ENCODE measurements at places on chromosomes 1 and 21.

GRCh38 chr1:33337441-33337840 is 16.5 kb upstream of the A3GALT2 start:
- DNase-seq = no peak

DNA sequence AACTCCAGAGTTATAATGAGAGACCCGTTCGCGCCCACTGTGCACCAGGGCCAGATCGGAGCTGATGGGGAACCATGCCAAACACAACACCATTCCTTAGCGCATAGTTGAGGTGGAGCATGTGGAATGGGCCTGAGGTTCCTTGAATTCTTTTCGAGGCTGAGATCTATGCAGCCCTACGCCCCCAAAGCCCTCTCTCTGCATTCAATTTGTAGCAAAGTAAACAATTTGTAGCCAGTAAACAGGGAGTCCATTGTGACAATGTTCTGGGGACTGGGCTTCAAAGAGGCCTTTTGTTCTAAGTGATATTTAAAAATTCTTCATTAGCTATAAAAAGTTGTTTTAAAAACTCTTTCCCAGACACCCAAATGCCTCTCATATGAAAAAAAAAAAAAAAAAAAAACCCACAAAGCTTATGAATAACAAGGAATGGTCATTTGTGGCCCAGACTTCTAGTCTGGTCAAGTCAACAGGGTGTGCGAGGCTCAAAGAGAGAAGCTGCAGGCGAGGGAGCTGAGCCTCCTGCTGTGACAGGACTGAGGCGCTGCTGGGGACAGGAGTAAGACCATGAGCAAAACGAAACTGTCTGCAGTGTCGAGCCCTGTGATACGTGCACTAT is 30.6 kb upstream of the KCNE2 start:
- no peak for DNase-seq

DNA sequence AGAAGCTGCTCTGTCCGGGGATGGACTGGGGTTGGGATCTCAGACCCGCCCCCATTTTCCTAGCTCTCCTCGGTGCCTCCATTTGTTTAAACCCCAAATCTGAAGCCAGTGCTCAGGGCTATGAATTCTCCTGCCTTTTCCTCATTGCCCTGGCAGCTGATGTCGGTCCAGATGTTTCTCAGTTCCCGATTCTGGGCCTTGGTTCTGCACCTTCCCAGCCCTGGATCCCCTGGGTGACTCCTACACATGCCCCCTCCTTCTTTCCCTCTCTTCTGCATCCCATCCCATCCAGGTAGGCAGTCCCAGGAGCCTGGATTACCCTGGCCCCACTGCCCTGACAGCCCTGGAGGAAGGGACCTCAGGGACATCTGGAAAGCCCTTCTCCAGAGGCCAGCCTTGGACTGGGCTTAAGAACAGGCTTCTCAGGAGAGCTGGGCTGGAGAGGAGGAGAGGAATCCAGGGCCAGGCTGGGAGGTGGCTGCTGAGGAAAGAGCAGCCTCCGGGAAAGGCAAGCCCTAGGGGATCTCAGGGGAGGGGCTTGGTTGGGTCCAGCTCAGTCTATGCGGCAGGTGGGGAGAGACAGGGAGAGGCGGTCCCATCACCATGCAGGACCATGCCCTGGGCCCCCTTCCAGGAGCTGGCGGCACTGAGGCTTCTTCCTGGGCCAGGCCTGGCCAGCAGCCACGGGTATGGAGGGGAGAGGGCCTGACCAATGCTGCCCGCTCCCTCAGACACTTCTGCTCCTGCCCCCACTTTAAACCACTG is 6.8 kb upstream of the EPS8L3 start:
- peak; percentile 51 for DNase-seq

GRCh38 chr1:93672069-93672468 is 9.6 kb downstream of the BCAR3 start:
- DNase-seq = peak; percentile 86

DNA sequence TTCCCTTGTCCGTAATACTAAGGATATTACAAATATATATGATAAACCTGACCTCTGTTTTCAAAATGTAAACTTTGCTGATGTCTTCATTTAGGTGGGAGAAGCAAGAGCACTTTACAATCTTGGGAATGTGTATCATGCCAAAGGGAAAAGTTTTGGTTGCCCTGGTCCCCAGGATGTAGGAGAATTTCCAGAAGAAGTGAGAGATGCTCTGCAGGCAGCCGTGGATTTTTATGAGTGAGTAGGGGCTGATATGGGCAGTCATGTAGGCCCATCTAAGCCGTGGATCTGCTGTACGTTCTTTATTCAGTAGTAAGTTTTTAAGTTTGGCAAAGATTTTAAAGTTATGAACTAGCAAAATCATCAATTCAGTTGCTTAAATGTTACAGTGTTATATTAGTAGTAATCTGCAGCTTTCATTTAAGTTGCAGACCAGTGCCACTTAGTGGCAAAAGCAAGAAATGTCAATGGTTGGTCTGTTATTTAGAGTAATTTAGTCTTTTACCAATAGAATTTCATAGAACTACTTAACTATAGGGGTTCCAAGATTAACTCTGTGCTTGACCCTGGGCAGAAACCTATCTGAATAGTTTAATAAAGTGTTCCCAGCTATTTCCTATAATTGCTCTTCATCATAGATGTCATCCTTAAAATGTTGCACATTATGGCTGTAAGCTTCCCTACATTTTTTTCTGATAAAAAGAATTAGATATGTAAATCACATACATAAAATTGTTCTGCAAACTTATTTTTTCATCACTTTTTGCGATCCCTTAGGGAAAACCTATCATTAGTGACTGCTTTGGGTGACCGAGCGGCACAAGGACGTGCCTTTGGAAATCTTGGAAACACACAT is 21.3 kb downstream of the GPSM2 start:
- no peak for DNase-seq

DNA sequence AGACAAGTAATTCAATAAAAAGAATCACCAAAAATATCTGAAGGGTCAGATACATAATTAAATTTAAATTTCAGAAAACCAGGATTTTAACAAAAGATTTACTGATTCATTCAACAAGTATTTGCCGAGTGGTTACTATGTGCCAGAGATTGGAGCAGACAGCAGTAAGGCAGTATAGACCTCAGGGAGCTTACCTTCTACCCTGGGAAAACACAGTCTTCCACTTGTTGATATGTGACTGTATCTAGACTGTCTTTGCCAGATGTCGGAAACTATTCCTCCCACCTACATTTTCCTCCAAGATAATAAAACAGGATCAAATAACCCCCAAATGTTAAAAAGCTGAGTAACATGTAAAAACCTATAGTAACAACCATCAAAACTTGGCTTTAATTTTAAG is 6.2 kb downstream of the HNRNPR start:
- DNase-seq = no peak

DNA sequence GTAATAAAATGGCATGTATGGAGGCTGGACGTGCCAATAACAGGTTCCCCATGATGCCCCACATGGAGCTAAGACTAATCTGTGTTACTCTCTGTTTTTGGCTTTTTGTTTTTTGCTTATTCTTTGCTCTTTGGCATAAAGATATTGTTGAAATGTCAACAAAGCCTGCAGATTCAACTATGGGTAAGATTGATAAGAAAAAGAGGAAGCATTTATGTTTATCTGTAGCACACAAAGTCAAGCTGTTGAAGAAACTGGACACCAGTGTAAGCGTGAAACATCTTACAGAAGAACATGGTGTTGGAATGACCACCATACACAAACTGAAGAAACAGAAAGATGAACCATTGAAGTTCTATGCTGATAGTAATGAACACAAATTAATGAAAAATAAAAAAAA is 402.7 kb downstream of the LTN1 start:
- DNase-seq = no peak

DNA sequence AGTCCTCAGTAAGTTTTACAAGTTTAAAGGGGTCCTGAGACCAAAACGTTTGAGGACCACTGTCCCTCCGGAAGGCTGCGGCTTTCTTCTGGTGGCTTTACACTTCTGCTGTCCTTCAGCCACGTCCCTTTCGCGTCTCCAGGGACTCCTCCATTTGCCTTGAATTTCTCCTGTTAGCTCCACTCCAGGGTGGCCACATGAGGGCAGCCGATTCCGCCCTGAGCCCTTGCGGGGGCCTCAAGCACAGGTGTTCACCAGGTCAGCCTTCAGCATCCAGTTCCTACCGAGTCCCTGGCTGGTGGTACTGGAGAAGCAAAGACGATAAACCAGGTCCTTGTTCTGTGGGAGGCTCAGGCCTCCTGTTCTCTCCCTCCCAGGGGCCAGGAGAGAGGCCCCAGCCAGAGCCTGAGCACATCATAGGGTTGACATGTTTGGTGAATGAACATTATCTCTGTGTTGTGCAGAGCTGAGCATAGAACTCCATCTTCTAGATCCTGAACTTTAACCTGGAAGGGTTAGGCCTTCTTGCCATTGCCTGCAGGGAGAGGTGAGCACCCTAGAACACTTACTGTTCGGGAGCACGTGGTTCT is 27.4 kb upstream of the COQ8A start:
- DNase-seq = no peak

DNA sequence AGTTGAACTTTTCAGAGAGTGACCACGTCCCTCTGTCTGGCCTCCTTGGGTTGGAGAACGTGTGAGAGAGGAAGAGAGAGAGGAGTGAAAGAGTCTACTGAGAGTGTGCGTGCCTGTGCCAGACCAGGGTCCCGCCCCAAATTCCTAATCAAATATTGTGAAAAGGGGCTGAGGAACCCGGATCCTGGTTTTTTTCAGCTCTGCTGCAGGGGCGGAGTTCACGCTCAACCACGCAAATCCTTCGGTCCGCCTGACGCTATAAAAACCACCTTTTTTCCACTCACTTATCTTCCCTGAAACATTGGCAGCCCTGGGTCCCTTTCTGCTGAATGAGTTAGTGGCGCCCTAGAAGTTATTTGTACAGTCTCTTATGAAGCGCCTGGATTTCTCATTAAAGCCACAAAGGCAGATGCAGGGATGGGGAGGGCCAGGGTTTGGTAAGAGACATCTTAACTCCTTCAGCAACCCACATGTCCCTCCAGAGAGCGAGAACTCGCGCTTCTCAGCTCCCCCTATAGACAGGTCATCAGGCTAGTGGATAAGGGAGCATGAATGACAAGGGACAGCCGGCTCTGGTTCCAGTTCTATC is at the start of gene FMOD:
FMOD (minus strand) TSS at position 86 of the 589 bp plus-strand sequence. CDS start 2,852 bp downstream, outside the sequence.
- DNase-seq = peak; percentile 85

GRCh38 chr1:111747282-111747734 is 8.1 kb upstream of the INKA2 start:
- DNase-seq = no peak

- DNase-seq = no peak
These were observed 242.5 kb upstream of the SGIP1 start for GRCh38 chr1:66291531-66291864.

DNA sequence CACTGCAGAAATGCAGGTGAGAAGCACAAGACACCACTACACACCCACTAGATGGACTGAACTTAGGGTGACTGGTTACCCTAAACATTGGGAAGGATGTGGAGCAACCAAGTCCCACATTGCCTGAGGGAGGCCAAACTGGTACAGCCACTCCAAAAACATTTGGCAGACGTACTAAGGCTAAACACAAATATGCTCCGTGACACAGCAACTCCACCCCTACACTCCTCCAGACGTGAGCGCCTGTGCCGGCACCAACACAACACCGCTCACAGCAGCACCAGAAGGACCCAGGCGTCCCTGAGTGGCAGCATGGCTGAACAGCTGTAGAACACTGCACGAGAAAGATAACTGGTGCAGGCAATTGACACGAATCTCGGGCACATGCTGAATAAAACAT is 14.7 kb downstream of the PTTG1IP start:
- DNase-seq = peak; percentile 41

DNA sequence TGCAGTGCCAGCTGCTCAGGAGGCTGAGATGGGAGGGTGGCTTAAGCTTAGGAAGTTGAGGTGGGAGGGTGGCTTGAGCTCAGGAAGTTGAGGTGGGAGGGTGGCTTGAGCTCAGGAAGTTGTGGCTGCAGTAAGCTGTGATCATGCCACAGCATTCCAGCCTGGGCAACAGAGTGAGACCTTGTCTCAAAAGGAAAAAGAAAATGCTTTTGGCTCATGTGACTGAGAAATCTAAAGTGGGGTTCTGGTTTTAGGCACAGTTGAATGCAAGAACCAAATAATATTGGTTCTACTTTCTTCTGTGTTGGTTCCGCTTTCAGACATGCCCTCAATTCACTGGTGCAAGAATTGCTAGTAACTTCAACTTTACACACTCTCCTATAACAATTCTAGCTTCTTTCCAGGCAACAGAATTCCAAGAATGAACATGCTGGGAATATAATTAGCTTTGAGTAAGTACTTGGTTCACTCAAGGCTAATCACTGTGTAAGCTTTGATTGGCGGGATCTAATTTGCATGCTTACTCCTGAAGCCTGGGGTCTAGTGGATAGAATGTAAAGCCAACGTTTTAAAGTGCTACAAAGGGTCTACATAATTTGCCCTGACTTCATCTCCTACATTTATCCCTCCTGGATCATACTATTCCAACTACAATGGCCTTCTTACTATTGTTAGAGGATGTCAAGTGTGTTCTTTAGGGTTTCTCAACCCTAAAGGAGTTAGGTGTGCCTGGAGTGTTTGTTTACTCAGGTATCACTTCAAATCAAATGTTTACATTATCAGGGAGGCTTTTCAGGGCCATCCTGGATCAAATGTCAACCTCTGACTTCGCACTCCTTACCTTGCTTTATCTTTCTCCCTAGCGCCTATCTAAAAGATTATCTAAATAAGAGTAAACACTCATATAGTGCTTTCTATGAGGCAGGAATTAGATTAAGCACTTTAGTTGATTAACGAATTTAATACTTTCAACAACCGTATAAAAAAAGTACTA is 115.1 kb downstream of the SLC16A1 start:
- no peak for DNase-seq

GRCh38 chr1:21174654-21175323 is 1.9 kb downstream of the EIF4G3 start:
- peak; percentile 11 for DNase-seq

- DNase-seq = no peak
These were observed 51.6 kb downstream of the PLPP3 start for GRCh38 chr1:56527548-56528302.

GRCh38 chr1:153771841-153772593 is 3.2 kb upstream of the SLC27A3 start:
- DNase-seq = no peak

DNA sequence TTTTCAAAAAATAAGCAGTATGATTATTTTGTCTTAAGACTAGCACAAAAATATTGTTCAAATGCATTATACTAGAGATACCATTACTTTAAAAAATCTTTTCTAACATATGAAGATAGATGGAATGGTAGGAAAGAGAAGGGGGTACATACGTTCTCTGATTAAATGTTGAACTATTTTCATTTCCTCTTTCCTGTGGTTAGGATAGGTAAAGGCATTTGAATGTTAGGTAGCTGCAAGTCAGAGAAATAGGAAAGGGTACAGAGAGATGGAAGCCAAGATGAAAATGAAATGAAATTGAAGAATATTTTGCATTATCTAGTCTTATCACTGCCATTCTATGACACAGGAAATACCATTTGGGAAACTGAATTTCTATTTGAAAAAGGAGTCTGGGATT is 28.3 kb downstream of the TLCD4 start:
- DNase-seq = no peak

DNA sequence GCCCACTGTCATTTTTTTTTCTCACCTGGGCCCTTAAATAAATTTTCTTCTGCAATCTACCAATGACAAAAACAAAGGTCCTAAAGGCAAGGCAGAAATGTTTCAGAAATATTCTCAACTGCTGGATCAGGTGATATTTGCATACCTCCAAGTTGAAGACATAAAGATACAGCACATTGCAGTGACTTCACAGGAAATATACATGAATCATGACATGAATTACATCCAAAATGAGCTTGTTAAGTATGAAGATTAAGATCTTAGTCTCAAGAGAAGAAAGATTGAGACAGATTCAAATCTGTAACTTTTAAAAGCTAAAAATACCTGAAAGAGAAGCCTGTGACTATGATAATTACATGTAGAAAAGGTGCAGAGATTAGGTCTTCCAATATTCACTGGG is 207.8 kb downstream of the SIPA1L2 start:
- DNase-seq = no peak

Measured in aorta (tissue), 5 donors.